ENCODE measurements at places on chromosomes 2 and 18. TPM values are rescaled to one million over a fixed set of nuclear protein-coding genes. Genes with fewer than 3 reads are reported as not detected.

GPR55 gene
- 0.28 TPM for total RNA-seq

GALM gene
- total RNA-seq: 13.0 TPM

FECH gene
- total RNA-seq: 51.6 TPM

CD8B gene
- not detected for total RNA-seq

CCDC68 gene
- 0.87 TPM for total RNA-seq

HOXD12 gene
- total RNA-seq: not detected

TMEM37 gene
- 11.4 TPM for total RNA-seq

EHBP1 gene
- 54.4 TPM for total RNA-seq

LINC00305 gene
- 16.4 TPM for total RNA-seq

TRIB2 gene
- 10.1 TPM for total RNA-seq

GALR1 gene
- not detected for total RNA-seq

CSRNP3 gene
- total RNA-seq: 14.6 TPM

CD28 gene
- not detected for total RNA-seq

SNORC gene
- 5.6 TPM for total RNA-seq

ALK gene
- 0.05 TPM for total RNA-seq

NUP35 gene
- 11.8 TPM for total RNA-seq

IRS1 gene
- total RNA-seq: 0.72 TPM

CD8B2 gene
- 0.05 TPM for total RNA-seq

TMEM247 gene
- total RNA-seq: not detected

VSNL1 gene
- 19.6 TPM for total RNA-seq

UGT1A1 gene
- total RNA-seq: not detected

LRRTM4 gene
- total RNA-seq: 1.8 TPM

COMMD1 gene
- total RNA-seq: 39.4 TPM
